ENCODE measurements at places on chromosomes 2 and 18. TPM values are rescaled to one million over a fixed set of nuclear protein-coding genes. Genes with fewer than 3 reads are reported as not detected.

SNTG2 gene
- total RNA-seq = not detected

- no peak for DNase-seq
These were observed 91.1 kb downstream of the TTC32 start for GRCh38 chr2:19810637-19811036.

GRCh38 chr18:34598120-34598635 is 111.9 kb upstream of the DTNA start:
- DNase-seq = no peak

DNA sequence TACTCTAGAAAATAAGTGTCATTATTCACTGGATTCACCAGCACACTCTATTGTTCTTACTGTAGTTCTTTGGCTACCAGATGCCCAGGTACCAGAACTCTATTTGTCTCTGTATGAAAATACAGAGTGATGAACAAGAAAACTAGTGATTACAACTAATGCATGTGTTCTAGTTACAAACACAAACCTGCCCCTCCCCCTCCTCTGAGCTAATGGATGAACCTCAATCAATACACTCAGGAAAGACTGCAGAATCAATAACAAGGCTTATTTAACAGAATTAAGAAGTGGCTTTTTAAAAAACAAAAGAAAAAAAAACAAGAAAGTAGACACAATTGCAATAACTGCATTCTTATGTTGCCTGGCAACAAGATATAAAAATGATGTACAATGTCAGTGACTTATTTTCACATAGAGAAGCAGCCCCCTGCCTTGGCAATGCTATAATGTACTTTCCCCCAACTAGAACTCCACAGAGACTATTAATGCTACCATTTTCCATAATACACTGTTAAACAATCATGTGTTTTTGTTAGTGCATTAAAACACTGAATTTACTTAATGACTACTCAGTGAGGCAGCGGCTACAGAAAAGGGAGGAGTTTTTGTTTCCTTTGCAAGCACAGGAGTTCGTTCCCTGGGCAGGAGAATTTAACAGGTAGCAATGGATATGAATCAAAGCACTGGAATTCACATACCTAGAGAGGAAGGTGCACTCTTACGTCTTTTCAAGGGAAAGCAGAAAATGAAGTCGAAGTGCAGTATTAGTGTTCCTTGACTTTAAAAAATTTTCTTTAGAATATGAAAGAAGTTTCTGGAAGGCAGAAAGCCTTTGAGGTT is 318.8 kb upstream of the REV1 start:
- DNase-seq = no peak

CNGA3 gene
- 0.18 TPM for total RNA-seq

IL36B gene
- not detected for total RNA-seq

DNA sequence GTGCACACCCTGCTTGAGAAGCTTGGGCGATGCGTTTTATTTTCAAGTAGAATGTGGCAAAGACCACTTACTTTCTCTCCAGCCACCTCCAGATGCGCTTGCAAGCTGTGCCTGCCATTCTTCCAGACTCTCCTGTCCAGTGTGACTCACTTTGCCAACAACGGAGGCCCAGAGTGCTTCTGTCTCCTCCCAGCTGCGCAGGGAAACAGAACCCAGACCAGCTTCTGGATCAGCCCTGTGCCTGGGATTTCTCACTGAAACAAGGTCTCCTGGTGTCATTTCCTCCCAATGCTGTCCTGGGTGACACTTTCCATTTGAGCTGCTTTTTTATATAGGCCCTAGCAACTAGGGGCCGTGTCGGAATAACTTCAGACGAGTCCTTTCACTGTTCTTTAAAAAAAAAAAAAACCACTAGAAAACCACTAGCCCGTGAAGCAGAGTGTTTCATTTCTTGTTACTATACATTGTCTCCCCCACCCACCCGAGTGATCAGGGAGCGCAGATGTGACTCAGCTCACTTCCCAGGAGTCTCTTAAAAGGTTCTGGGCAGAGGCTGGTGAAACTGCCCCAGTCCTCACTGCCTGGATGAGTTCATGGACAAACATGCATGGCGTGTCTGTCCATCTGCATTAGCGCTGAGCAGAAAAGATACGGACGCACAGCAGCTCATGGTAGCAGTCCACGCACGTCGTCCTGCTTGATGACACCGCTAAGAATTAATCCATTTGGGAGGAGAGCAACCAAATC is 25.3 kb upstream of the RPL31 start:
- no peak for DNase-seq

DNA sequence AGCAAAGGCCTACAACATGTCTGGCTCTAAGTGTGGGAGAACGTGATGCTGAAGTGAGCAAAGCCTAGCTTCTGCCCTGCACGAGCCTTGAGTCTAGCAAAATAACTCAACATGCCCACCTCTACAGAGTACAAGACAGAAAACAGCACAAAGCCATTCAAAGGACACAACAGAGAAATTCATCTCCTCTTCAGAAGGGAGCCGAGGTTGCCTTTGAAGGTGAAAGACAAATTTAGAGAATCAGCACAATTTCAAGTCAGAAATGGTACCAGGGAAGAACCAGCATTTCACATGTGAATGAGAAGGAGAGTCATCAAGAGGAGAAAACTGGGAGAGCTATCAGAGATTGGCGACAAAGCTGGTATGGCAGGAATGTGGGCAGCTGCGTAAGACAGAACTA is 21.7 kb upstream of the CYTIP start:
- no peak for DNase-seq

GRCh38 chr2:172596776-172597175 is 40.9 kb downstream of the PDK1 start:
- DNase-seq = no peak

NOSTRIN gene
- 0.81 TPM for total RNA-seq

GRCh38 chr2:180322781-180323180 is 315.7 kb upstream of the CWC22 start:
- peak; percentile 49 for DNase-seq

DNA sequence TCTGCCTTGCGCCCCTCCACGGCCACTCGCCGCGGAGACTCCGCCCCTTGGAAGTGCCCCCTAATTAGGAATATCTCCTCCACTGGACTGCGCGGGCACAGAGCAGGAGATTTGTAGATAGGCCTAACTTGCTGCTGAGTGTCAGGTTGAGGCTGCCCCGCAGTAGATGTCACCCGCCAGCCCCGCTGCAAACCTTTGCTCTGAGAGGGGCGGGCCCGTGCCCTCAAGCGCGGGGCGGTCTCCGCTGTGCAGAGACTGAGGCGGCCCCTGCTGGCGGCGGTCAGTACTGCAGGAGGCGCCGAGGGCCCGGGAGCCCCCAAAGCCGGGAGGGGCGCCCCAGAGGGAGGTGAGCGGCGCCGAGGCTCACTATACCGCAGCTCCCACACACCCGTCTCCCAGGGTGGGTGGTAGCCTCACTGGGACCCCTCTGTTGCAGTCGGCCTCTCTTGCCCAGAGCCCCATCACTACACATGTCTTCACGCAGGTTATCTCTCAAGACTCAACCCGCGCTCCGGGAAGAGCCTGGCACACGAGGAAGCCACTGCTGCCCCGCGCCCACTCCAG is 2.9 kb upstream of the NEURL3 start:
- DNase-seq = peak; percentile 41

- peak; percentile 43 for DNase-seq
These were observed 275.9 kb upstream of the TCF4 start for GRCh38 chr18:55863876-55864275.

GRCh38 chr18:56890632-56891031 is 239.5 kb downstream of the WDR7 start:
- peak; percentile 88 for DNase-seq

- no peak for DNase-seq
These were observed 42.3 kb upstream of the ATG16L1 start for GRCh38 chr2:233209117-233209532.

- no peak for DNase-seq
These were observed 232.0 kb upstream of the PARD3B start for GRCh38 chr2:204313256-204313655.

GRCh38 chr18:70041459-70042050 is 93.9 kb upstream of the CD226 start:
- DNase-seq = no peak

- no peak for DNase-seq
These were observed 1.1 kb upstream of the MAB21L4 start for GRCh38 chr2:240896871-240897692.

DNA sequence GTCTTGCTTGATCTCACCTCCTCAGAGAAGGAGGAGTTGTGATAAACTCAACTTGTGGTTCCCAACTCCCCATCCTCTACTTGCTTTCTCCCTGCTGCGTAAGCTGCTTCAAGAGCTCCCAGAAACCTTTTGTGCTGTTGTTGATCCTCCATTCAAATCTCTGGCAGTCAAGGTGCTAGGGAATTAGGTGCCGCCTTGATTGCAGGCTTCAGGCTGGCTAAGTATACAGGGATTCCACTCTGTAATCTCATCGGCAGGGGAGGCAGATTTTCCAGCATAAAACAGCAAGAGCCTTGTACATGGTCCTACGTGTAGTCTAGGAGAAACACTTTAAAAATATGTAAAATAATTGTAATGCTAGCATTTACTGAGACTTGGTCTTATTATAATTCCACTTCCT is 116.2 kb upstream of the DDX18 start:
- DNase-seq = no peak

- DNase-seq = no peak
These were observed 52.0 kb downstream of the HAUS1 start for GRCh38 chr18:46156124-46156745.

- DNase-seq = no peak
These were observed 7.5 kb downstream of the TRABD2A start for GRCh38 chr2:84873350-84873749.

DNA sequence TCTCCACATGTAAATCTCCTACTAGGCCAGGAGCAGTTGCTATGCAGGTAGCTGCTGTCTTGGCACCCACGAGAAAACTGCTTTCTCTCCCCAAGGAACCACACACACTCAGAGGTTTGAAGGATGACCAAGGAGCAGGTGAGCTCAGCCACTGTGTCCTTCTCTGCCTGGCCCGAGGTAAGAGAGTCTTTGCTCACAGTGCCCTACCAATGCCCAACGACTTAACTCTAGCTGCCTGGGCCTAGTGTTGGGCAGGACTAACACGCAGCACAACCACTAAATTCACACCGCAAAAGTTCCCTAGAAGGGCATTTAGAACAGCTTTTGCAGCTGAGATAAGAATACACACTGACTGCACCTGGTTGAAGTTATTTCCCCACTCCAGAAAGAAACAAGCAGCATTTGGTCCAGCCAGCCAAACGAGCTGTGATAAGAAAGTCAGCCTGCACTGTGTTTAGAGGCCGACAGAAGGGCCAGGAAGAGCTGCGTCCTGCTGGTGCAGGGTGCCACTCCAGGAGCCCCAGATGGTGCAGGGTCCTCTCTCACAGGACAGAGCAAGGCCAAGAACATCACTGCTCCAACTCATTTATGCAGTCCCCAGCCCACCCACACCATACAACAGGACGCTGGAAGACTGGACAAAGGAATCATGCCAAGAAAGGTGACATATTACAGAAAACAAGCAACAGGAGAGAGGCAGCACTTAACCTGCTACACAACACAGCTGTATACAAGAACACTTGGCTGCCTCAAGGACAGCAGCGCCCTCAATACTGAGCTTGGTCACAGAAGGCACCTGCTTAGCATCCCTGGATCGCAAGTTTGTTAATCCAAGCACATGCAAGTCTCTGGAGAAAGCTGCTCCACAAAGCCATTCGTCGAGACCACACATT is 12.5 kb downstream of the HDLBP start:
- no peak for DNase-seq

GRCh38 chr2:162520959-162521358 is 177.0 kb downstream of the GCA start:
- no peak for DNase-seq

- no peak for DNase-seq
These were observed 115.7 kb downstream of the FAM210A start for GRCh38 chr18:13610555-13611141.

GRCh38 chr2:230327418-230328154 is 593 bp downstream of the SP140L start:
- no peak for DNase-seq

RANBP2 gene
- 81.6 TPM for total RNA-seq

DNA sequence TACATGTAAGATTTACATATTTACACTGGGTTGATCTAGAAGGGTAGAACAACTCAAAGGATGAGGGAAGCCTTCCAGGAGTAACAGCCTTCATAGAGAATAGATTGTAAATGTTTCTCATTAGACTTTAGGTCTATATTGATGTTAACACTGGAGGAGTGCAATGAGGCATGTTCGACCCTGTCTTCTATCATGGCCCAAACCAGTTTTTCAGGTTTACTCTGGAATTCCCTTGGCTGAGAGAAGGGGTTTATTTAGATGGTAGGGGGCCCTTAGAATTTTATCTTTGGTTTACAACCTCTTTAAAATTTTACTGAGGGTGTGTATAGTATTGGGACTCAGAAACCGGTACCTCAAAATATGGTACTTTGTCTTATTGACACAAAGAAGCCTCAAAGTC is 634.9 kb upstream of the PIK3C3 start:
- no peak for DNase-seq

GRCh38 chr2:69804416-69804815 is 25.0 kb upstream of the GMCL1 start:
- DNase-seq = no peak

GRCh38 chr2:11123856-11124759 is 31.2 kb upstream of the SLC66A3 start:
- peak; percentile 41 for DNase-seq
